ENCODE measurements at places on chromosomes 5 and 9. TPM values are rescaled to one million over a fixed set of nuclear protein-coding genes. Genes with fewer than 3 reads are reported as not detected.

GRCh38 chr9:87826331-87826730 is 56.3 kb upstream of the SPATA31E1 start:
- no peak for DNase-seq

DNA sequence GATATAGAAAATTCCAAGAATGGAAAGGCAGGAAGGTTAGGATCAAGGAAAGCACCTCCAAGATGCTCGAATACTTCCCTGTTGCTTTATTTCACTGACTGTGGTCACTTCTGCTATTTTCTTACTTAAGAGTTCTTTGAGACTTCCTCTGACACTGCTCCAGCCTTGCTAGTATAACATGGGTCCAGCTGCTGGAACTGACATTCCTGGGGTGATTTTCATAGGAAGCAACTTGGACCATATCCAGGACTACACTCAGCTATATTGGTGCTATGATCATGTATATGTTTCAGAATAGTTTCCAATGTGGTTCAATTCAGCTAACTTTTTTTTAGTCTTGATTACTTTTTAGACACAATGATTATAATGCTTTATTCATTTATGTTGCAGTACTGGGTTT is 81.6 kb upstream of the CKMT2 start:
- DNase-seq = no peak

DNA sequence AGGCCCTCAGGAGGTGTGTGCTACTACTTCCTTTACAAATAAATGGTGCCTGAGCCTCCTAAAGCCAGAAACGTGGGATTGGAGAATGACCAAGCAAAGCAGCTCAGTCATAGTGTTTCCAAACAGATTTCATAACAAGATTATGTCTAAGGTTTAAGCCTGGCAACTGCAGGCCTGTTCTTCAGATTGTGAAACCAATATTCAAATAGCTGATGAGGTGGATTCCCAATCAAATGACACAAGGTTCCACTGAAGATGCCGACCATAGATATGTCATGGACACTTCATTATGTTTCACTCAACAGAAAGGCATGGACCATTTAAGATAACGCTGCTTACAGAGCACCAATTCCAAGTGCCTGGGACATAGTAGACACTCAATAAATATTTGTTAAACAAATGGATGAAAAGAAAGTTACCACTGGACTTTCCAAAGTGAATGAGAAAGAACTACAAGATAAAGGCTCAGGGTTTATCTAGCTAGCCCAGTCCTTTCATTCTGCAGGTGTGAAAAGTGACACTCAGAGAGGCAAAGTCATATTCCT is 189.5 kb downstream of the ACTL7B start:
- no peak for DNase-seq

GRCh38 chr5:32138839-32139493 is 35.2 kb downstream of the GOLPH3 start:
- DNase-seq = no peak

DNA sequence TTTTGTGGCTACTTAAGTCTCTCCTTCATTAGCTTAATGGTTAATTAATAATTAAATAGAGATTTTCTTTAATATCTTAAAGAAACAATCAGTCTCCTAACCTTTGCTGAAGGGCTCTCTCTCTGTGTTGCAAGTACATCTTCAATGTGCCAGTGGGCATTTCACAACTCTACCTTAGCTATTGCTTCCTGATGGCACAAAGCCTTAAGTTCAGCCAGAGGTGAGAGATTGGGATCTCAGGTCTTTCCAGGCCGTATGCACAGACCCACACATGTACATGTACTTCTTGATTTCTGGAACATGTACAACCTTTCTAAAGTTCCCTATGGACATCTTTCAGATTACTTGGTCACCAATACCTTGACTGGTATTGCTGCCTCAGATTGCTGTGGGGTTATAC is 8.9 kb upstream of the ITGA1 start:
- DNase-seq = no peak

GRCh38 chr9:105883847-105884246 is 189.5 kb downstream of the TMEM38B start:
- DNase-seq = no peak

GRCh38 chr5:153860195-153860886 is 178.4 kb downstream of the FAM114A2 start:
- no peak for DNase-seq

DNA sequence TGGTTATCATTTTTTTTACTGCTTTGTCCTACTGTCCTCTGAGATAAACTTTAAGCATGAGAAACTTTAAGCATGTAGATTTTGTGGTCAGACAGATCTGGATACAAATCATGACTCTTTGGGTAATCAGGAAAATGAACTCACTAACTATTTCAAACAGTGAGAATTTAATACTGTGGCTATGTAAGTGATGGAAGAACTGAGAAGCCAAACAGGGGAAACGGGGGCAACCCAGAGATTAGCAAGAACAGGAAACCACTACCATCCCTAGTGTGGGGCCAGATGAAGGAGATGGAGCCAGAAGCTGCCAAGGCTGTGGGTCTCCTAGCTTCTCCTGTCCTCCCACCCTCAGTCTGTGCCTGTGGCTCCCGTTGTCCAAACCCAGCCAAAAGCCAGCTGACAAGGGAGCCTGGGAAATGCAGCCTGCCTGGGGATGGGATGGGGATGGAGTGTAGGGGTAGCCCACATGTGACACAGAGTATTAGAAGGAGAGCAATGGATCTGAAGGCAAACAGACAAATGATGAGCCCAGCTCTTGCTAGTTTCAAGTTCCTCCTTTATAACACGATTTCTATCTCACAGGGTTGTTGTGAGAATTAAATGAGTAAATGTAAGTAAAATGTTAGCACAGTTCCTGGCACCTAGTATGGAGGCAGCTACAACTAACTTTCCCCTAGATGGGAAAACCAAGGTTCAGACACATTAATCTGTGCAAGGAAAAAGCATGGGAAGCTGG is 27.7 kb upstream of the CDC23 start:
- DNase-seq = no peak

DNA sequence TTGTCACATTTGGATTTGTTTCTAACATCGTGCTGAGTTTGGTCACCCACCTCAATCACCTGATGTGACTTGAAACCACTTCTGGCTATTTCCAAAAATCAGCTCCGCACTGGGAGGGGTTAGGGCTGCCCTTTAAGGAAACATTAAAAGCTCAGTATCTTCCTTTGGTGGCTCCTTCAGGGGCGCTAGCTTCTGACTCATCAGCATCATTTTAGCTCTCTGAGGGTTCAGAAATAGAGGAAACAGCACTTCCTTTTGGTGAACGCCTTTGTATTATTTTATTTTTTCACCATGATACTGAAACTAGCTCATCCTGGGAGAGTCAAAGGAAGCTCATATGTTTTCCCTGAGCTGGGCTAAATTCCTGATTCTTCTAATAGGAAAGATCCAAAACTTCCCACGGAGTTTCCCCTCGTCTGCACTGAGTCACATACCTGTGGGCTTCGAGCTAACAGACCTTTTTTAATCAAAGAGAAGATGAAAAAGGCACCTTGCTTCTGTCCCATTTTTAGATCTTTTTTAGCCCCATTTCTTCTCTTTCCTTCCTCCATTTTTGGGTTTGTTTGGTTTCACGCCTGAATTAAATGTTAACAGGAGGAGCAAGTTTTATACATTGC is 48.2 kb downstream of the ROPN1L start:
- DNase-seq = no peak

DNA sequence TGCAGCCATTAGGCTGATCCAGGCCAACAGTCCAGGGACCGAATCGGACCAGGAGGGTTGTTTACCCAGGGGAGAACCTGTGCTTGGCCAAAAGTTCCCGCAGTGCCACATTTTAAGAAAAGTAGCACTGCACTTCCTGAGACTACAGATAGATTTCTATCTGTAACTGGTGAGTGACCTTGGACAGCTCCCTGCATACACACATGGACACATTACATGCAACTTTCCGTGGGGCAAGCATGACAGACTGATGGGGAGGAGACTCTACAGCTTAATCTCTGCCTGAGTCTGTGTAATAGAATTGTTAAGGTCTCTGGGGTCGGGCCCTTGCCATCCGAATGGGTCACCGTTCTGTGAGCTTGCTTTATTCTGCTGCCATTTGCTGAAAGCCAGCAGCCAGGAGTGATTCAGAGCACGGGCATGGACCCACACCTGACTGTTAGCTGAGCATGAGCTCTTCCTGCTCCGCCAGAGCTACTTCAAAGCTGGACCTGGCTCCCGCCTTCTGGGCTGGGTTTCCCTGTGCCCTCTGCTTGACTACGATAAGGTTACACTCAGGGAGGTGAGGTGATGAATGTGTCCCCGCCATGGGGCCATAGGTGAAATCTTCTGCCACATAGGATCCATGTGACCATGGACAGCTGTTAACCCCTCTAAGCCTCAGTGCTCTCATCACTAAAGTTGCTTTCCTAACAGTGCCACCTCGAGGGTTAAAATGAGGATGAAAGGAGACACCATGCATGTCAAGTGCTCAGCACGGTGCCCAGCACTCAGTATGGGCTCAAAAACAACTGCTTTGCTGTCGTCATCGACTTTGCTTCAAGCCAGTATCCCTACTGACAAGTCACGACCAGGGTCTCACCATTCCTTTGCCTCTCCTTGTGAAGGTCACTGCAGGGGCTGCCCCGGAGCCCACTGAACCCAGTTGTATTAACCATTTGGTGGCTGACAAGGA is 200.0 kb downstream of the MELK start:
- no peak for DNase-seq

DNA sequence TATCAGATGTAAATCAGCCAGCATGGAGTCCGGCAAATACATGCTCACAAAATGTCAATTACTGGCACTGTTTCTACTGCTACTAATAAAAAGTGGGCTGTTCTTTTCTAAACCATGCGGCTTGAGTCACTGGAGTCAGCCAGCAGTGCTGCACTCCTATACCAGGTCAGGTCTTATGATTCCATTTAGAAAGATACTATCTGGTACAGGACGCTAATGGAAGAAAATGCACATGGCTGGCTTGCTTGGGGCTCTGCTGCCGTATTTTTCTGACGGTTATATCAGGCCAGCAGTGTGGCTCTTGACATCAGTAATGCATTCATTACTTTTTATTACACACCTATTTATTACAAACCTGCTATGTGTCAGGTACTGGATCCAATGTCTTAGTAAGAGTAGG is 74.3 kb downstream of the NDFIP1 start:
- DNase-seq = no peak

GRCh38 chr5:135921388-135921787 is 25.7 kb upstream of the IL9 start:
- DNase-seq = no peak

GRCh38 chr5:6448141-6448491 is 543 bp upstream of the UBE2QL1 start:
- DNase-seq = no peak

DNA sequence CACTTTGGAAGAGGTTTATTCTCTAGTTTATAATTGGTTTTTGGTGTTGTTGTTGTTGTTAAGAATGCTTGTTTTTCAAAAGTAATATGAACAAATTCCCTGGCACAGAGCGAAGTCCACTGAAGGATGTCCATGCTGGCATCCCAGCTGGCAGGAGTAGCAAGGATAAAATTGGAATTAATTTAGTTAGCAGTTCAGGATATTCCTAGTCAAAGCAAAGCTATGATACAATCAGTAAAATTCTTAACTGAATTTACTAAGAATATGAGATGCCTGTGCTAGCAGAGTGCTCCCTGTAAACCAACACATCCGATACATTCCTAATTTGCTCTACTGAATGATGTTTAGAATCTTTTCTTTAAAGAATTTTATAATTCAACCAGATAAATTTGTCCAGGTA is 161.4 kb downstream of the FANCC start:
- no peak for DNase-seq

- DNase-seq = no peak
Observed at GRCh38 chr9:70563431-70564204, 149.2 kb upstream of the KLF9 start.

- no peak for DNase-seq
Observed at GRCh38 chr5:127254729-127255284, 35.8 kb upstream of the MEGF10 start.

DNA sequence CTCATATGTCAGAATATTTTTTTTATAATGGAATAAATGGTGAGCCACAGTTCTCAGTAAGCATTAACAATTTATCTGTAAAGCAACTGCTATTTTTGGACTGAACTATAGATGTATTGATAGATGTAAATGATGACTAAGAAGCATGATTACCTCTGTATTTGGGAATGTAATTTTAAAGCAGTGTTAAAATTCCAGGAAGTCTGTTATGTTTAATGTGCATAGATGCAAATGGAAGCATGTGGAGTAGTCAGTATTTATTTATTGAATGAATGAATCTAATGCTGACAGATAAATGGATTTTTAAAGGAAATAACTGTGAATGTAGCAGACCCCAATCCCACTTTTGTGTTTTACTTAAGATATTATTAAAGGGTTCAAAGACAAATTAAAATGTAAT is 95.0 kb downstream of the ATG10 start:
- DNase-seq = no peak

- DNase-seq = no peak
Observed at GRCh38 chr5:147568710-147569406, 59.0 kb upstream of the DPYSL3 start.

DNA sequence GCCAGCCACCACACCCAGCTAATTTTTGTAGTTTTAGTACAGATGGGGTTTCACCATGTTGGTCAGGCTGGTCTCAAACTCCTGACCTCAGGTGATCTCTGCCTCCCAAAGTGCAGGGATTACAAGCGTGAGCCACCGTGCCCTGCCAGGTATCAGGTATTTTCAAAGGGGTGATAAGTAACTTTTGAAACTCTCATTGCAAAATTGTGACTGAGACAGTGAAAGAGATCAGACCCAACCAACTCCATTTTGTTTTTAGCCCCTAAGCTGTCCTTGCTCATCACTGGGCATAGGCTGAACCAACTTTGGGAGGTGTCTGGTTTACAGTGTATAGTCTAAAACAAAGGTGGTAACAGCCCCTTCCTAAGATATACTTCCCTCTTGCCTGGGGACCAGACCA is 29.3 kb downstream of the UNC13B start:
- no peak for DNase-seq

GRCh38 chr9:72997387-72997995 is 44.6 kb upstream of the ALDH1A1 start:
- DNase-seq = no peak

DNA sequence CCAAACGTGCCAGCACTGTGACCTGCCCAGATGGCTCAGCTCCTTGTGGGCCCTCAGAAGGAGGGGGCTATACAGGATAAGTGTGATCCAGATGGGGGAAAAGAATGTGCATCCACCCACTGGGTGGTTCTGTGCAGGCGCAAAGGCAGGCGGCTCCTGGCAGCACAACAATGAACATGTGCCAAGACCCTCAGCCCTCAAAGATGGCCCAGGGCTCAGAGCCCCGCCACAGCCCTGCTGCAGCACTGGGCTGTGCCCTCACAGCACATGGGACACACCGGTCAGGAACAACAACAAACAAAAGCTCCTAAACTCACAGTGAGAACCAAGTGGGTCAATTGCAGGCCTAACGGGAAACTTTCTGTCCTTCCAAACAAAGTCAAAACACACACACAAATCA is 4.7 kb downstream of the SEMA4D start:
- DNase-seq = no peak

PTGER4 gene
- polyA plus RNA-seq = 11.6 TPM

RUSC2 gene
- polyA plus RNA-seq = 12.0 TPM

ZNF622 gene
- polyA plus RNA-seq = 32.1 TPM

LIX1 gene
- polyA plus RNA-seq = 3.7 TPM

C5 gene
- 25.9 TPM for polyA plus RNA-seq

C5orf58 gene
- 1.0 TPM for polyA plus RNA-seq

GPRIN1 gene
- polyA plus RNA-seq = 7.0 TPM

ELAVL2 gene
- 1.2 TPM for polyA plus RNA-seq

ENC1 gene
- polyA plus RNA-seq = 122 TPM

LCN12 gene
- polyA plus RNA-seq = 121 TPM

All from large intestine (tissue), 12 donors.